NCI-H2029 treated with DMSO at 0.1 percent for 48 hours (cell line): ENCODE measurements at places on chromosomes 16 and 17.

GRCh38 chr17:54985476-54985875 lies 16.9 kb downstream of the STXBP4 start:
- DNase-seq = no peak

GRCh38 chr16:11630046-11630767 lies 38.0 kb upstream of the SNN start:
- DNase-seq = no peak

- no peak for DNase-seq
Observed at GRCh38 chr16:86913886-86914285, 335.5 kb downstream of the FOXL1 start.

- DNase-seq = no peak
Observed at GRCh38 chr17:77687921-77688320, 270.6 kb upstream of the TNRC6C start.

DNA sequence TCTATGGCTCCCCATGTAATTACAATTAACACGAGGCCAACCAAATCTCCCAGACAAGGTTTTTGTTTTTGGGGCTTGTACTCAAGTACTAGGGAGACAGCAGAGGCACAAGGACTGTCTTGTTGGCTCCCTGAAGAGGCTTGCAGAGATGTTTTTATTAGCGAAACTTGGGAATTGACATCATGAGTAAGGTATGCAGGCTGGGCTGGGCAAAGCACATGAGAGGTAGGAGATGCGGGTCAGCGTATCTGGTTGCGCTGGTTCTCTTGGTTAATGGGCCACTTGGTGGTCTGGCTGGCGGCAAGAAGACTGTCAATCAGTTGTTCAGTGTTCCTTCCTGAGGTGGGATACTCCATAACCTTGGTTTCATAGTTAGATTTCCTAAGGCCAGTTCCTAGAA lies 28.9 kb downstream of the LCMT1 start:
- no peak for DNase-seq

GRCh38 chr16:87571868-87572244 lies 30.5 kb upstream of the JPH3 start:
- DNase-seq = no peak

- no peak for DNase-seq
Observed at GRCh38 chr16:70018254-70018653, 67.1 kb downstream of the CLEC18A start.

GRCh38 chr16:88854306-88855111 lies 2.2 kb downstream of the GALNS start:
- DNase-seq = no peak

- no peak for DNase-seq
Observed at GRCh38 chr16:86500708-86501510, 9.4 kb upstream of the FOXF1 start.

DNA sequence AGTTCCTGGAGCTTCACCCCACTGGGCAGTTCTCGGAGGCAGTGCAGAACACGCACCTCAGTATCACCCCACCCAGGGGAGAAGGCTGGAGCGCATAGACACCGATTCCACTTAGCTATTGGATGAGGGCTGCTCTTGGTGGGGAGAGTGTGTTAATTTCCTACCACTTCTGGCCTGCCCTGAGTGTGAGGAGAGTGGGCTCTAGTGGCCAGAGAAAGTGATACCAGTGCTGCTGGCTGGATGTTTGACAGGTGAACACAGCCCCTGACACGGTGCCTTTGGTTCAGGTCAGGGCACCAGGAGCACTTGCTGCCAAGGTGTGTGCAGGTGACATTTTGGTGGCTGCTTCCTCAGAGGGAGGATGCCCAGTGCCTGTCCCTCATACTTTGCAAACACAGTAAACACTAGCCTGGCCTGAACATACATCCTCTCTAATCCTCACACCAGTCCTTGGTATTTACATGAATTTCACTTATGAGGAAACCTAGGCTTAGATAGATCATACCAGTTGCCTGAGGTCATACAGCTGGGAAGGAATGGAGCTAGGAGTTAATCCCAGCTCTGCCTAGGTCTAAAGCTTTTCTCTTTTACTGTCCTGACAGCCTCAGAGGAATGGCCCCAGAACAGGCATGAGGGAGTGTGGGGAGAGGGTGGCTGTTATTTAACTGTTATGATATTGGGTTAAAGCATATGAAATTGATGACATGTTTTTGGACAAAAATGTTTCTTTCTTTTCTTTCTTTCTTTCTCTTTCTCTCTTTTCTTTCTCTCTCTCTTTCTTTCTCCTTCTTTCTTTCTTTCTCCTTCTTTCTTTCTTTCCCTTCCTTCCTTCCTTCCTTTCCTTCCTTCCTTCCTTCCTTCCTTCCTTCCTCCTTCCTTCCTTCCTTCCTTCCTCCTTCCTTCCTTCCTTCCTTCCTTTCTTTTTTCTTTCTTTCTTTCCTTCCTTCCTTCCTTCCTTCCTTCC lies 21.0 kb upstream of the ITGAX start:
- no peak for DNase-seq

DNA sequence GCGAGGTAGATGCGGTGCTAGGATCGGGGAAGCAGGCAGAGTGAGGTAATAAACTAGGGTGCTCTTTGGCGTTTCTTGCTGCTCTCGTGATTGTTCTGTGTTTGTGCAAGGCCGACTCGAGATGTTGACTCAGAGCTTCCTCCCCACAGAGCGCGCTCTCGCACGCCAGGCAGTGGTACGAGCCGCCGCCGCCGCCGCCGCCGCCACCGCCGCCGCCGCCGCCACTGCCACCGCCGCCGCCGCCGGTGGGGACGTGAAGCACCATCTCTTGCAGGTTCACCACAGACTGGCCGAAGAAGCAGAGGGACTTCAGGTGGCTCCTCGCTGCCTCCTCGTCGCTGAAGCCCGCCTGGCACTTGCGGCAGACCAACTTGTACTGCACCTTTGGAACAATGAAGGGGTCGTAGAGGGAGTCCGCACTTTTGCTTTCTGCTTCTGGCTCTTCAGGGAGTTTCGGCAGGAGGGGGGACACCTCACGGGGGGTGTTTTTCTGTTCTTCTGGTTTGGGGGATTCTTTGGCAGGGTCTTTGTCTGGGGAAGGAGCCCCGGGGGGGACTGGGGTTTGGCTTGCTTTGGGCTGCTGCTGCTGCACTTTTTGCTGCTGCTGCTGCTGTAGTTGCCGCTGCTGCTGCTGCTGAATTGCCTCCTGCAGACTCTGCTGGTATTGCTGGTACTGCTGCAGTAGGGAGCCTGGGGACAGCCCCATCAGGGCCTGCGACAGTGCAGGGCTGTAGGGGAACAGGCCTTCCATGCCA lies 260.2 kb downstream of the ZFHX3 start:
- no peak for DNase-seq

GRCh38 chr17:16328997-16329396 lies 24.3 kb downstream of the CENPV start:
- no peak for DNase-seq

DNA sequence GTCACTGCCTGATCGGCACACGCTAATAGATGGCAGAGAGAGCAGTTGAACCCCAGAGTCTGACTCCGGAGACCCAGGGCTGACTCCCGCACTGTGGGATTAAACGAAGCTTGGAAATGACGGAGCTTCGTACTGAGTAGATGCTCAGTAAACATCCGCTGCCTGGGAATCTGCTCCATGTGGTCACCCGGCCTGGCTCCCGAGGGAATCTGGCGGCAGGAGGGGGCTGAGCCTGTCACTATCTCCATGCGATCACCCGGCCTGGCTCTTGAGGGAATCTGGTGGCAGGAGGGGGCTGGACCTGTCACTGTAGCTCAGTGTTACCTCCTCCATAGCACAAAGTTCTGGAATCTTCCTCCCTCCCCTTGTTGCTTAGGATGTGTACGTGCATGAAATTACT lies 139.7 kb upstream of the CIBAR2 start:
- no peak for DNase-seq

DNA sequence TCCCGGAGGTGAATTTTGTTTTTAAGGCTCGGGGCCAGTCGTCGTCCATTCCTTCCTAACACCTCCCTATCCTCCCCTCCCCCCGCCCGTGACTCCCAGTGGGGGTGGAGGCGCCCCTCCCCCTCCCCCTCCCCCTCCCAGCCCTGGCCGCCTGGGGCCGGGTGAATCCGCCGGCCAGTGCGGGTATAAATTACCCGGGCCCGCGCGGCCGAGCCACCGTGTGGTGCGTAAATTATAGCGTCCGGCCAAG lies 2.0 kb upstream of the GSE1 start:
- DNase-seq = no peak

DNA sequence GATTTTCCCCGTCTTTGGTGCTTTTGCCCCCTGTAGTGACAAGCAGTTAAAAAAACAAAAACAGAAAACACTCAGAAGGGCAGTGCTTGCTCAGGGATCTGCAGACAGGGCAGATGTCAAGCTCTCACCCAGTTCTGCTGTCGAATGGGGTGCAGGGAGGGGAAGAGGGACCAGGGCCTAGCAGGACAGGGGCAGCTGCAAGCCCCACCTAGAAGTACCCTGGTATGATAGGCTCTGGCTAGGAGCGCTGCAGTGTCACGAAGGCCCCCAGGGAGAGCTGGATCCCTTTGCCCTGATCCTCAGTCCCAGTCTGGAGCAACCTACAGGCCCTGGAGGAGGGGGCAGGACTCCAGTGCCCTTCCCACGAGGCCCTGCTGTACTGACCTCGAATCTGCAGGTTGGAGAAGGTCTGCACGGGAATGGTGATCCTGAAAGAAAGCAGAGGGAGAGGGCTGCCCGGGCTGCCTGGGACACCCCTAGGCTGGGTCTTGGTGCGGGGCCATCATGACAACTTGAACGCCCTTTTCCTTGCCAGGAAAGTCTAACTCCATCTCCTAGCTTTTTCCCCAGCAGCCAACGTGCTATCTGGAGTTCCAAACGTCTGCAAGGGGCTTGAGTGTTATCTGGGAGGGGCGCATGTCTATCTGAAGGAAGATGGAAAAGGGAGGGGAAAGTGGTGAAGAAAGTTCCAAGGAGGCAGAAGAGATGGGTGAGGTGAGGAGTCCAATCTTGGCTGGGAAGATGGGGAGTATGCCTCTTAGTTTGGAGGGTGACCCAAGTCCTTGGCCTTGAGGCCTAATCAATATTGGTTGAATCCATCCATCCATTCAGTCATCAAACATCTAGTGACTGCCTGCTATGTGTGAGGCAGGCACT lies 4.8 kb downstream of the GFAP start:
- DNase-seq = no peak

- DNase-seq = peak; percentile 79
Observed at GRCh38 chr17:51435641-51436091, 175.3 kb downstream of the UTP18 start.

DNA sequence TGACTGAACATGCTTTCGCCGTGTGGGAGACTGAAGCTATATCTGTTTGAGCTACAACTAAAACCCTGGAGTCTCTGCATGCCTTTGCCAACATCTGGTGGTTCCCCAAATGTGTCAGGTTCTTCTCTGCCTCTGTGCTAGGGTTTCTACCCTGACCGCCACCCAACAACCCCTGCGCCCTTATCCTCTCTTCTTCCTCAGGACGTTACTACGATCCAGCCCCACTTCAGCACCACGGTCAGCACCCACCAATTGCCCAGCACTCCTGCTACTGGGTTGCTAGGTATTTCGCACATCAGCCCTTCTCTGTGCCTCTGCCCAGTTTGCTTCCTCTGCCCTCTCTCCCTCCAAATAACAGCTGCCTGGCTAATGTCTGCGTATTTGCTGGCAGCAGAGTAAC lies 106.3 kb upstream of the HSBP1 start:
- DNase-seq = no peak

- DNase-seq = peak; percentile 40
Observed at GRCh38 chr17:42221886-42222745, 27.8 kb upstream of the GHDC start.

- DNase-seq = no peak
Observed at GRCh38 chr16:20660325-20660724, 37.2 kb downstream of the ACSM1 start.

DNA sequence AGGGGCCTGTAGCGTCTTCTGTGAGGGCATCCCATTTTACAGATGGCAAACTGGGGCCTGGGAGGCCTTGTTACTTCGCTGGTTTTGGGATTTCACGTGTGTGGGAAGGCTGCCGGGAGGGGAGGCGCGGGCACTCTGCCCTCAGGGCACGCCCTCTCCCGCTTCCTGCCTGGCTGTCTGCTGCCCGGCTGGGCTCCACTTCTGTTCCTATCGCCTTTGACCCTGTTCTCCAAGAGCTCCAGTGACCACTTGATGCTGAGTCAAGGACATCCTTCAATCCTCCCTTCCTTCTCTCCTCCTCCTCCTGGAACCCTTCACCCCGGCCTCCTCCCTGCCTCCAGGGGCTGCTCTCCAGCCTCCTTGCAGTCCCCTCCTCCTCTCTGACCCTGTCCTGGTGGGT lies 16.0 kb downstream of the SPNS3 start:
- no peak for DNase-seq

DNA sequence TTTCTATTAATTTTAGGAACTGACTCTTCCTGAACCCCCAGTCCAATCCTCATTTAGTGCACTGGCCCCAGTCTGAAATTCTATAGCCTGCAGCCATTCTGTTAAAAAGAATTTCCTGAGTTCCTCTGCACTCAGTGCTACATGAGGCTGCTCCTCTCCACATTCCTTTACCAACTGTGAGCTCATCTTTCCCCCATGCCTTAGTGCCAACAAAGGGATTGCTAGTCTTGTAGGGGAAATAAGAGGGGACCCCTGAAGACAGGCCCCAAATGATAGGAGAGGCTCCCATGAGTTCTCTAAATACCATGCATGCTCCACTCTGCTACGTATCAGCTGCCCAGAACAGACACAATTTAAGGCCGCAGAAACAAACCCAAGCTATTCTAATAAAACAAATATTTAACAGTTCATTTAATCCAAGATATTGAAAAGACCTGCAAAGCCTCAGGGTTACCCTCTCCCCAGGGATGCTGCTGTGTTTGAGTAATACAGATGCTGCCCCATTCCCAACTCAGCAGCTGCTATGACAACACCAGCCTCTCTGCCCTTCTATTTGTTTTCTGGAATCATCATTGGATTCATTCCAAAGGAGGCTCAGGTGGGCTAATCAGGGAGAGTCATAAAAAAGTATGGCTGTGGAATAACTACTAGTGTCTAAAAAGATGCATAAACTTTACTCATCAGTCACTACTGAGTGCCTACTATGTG lies 228.5 kb downstream of the TOX3 start:
- DNase-seq = no peak
